ENCODE measurements at places on chromosomes 1 and 21.

- DNase-seq, result no peak
Observed at GRCh38 chr1:207500306-207500705, 4.3 kb downstream of the CR1 start.

GRCh38 chr1:193707271-193708021, 521.0 kb upstream of the B3GALT2 start:
- peak; percentile 16 for DNase-seq

- peak; percentile 62 for DNase-seq
Observed at GRCh38 chr1:235739124-235739523, 89.5 kb upstream of the GNG4 start.

GRCh38 chr21:24714646-24715200, 892.6 kb downstream of the MRPL39 start:
- DNase-seq, result no peak

GRCh38 chr1:114609826-114610225, 28.4 kb upstream of the BCAS2 start:
- DNase-seq, result no peak

All from fibroblast of pulmonary artery (primary cell).